ENCODE measurements at places on chromosomes 11 and 22. TPM values are rescaled to one million over a fixed set of nuclear protein-coding genes. Genes with fewer than 3 reads are reported as not detected.

Gene PGM2L1
- 10.5 TPM for total RNA-seq

Gene CHRM4
- total RNA-seq: 0.19 TPM

Gene UPB1
- 0.34 TPM for total RNA-seq

Gene SHISAL1
- total RNA-seq: not detected

Gene CATSPERZ
- not detected for total RNA-seq

Gene CHADL
- total RNA-seq: 0.83 TPM

Gene FDXACB1
- total RNA-seq: 3.4 TPM

Gene PNPLA5
- not detected for total RNA-seq

Gene CDKN1C
- 3.1 TPM for total RNA-seq

Gene DEFB131B
- not detected for total RNA-seq

Gene MS4A2
- not detected for total RNA-seq

All from activated naive CD8-positive, alpha-beta T cell treated with anti-CD3 and anti-CD28 coated beads, Interleukin-2, amount 10 ng/mL, durations not matched to agents 7 days and 5 days (primary cell).